Psoas muscle (tissue), 8 donors: ENCODE measurements at places on chromosomes 11 and 22. TPM values are rescaled to one million over a fixed set of nuclear protein-coding genes. Genes with fewer than 3 reads are reported as not detected.
A peak's percentile ranks its signal among the peaks of the same experiment; 100 is the strongest.

GRCh38 chr11:32400196-32400595 is 35.1 kb downstream of the WT1 start:
- H3K4me3 ChIP-seq, result no peak overlapping the region
- no peaks in the 10 kb centered on the region for H3K27me3 ChIP-seq
- H3K4me1 ChIP-seq, result no peaks in the 10 kb centered on the region
- DNase-seq, result no peak

- H3K4me3 ChIP-seq, result no peak overlapping the region
- no peak for DNase-seq
- H3K4me1 ChIP-seq, result no peaks in the 10 kb centered on the region
Measured at GRCh38 chr11:7154881-7155361, 66.1 kb downstream of the RBMXL2 start.

DNA sequence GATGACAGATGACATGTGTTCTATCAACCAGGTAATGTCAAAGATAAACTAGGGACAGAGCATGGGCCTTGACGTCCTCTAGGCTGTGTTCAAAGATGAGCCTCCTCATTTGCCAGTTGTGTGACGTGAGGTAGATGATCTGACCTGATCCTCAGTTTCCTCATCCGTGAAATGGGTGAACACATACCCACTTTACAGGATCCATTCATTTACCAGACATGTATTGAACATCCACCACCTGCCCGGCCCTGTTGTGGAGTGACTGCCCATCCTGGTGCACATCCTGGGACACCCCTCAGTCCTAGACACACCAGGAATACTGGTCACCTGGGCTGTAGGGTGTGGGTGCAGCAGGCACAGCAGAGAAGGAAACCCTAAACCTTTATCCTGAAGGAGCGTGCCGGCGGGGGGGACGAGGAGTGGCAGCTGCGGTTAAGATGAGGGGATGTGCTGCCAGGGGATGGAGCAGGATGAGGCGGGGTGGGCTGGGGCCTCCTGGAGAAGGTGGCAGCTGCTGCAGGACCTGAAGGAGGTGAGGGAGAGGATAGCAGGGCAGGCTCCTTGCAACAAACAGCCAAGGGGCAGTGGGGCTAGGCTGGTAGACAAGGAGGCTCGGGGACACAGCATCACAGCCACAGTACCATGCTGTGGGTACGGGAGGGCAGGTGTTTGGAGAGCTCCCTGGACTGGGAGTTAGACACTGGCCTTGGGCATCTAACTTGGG is 8.4 kb downstream of the CLDN5 start:
- H3K36me3 ChIP-seq, result no peaks in the 10 kb centered on the region
- H3K27me3 ChIP-seq, result peaks cover 2% of the 10 kb centered on the region
- no peak overlapping the region for H3K4me3 ChIP-seq

- no peaks in the 10 kb centered on the region for H3K27me3 ChIP-seq
- H3K4me3 ChIP-seq, result no peak overlapping the region
- no peaks in the 10 kb centered on the region for H3K36me3 ChIP-seq
- no peak overlapping the region for H3K27ac ChIP-seq
Measured at GRCh38 chr11:87235366-87235765, 197.6 kb downstream of the TMEM135 start.

DNA sequence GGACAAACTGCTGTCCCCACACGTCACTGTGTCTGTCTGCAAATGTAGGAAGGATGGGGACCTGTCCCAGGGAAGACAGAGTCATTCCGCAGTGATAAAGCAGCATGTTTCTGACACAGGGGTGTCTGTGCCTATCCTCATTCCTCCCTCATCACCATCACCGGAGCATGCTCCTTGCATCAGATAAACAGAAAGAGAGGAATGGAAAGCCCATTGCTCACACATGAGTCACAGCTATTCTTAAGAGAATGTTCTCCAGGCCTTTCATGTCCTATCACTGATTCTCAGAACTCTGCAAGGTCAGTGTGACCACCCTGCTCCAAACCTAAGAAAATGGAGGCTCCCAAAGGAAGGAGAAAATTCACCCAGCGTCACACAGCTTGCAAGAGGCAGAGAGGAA is 38.9 kb downstream of the ZNF195 start:
- no peaks in the 10 kb centered on the region for H3K36me3 ChIP-seq
- no peak for DNase-seq
- H3K4me3 ChIP-seq, result no peak overlapping the region
- H3K4me1 ChIP-seq, result no peaks in the 10 kb centered on the region
- peaks cover 2% of the 10 kb centered on the region for H3K27me3 ChIP-seq

- peak overlapping the region; percentile 89 for H3K27ac ChIP-seq
- no peaks in the 10 kb centered on the region for H3K27me3 ChIP-seq
- no peak overlapping the region for H3K4me3 ChIP-seq
- no peaks in the 10 kb centered on the region for H3K36me3 ChIP-seq
- peaks cover 34% of the 10 kb centered on the region for H3K4me1 ChIP-seq
Measured at GRCh38 chr11:48036466-48036865, 56.1 kb downstream of the PTPRJ start.

GRCh38 chr11:100949443-100949842 is 180.2 kb downstream of the PGR start:
- H3K27me3 ChIP-seq, result no peaks in the 10 kb centered on the region
- no peaks in the 10 kb centered on the region for H3K36me3 ChIP-seq

DNA sequence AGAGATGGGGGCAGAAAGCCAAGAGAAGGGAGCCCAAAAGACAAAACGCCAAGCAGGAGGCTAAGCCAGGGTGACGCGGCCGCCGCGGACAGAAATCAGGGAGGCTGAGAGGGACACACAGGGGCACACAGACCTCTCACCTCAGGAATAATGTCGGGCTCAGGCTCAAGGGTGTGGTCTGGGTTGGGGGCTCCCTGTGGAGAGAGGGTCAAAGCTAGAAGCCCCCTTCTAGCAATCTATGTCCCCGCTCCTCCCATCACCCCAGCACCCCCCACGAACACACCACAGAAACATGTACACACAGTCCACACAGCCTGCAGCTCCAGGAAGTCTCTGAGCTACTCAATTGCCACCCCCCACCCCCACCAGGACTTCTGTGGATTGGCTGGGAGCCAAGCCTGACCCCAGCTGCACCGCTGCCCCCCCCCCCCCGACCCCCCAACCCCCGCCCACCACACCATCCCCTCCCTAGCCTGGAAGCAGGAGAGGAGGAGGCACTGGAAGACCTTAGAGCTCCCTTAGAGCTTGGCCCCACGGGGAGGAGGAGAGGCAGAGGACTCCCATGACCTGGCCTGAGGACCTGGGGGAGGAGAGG is 6.9 kb downstream of the BCL9L start:
- H3K36me3 ChIP-seq, result no peaks in the 10 kb centered on the region
- peaks cover 95% of the 10 kb centered on the region for H3K4me1 ChIP-seq
- no peaks in the 10 kb centered on the region for H3K27me3 ChIP-seq
- H3K27ac ChIP-seq, result peak overlapping the region; percentile 98
- no peak for DNase-seq

- no peak for DNase-seq
- no peaks in the 10 kb centered on the region for H3K27me3 ChIP-seq
- H3K4me1 ChIP-seq, result peaks cover 20% of the 10 kb centered on the region
- no peak overlapping the region for H3K4me3 ChIP-seq
- H3K27ac ChIP-seq, result no peak overlapping the region
Measured at GRCh38 chr22:27676545-27677213, 124.9 kb downstream of the MN1 start.

- H3K4me1 ChIP-seq, result peaks cover 29% of the 10 kb centered on the region
- peak overlapping the region; percentile 72 for H3K27ac ChIP-seq
- H3K4me3 ChIP-seq, result peak overlapping the region; percentile 89
- H3K27me3 ChIP-seq, result no peaks in the 10 kb centered on the region
- DNase-seq, result peak; percentile 66
- H3K36me3 ChIP-seq, result no peaks in the 10 kb centered on the region
Measured at GRCh38 chr22:20015971-20016733, 471 bp downstream of the ARVCF start.

DNA sequence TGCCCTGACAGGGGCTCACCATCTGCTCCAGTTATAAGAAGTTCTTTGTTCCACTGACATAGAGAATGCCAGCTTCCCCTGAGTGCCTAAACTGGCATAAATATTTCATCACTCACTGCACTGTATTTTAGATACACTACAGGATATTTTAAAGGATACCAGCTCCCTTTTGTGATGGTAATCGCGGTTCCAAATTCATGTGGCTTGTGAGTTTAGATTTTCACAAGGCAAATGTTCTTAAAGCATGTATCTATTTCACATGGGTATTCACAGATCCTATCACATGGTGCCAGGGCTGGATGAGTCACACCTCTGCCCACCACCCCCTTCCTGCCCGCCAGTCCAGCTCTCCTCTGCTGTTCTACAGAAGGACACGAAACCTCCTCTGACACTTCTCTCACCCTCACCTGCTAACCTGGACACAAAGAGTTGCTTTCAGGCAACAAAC is 105.5 kb downstream of the KCNC1 start:
- DNase-seq, result peak; percentile 79
- no peak overlapping the region for H3K4me3 ChIP-seq
- H3K27ac ChIP-seq, result peak overlapping the region; percentile 89
- no peaks in the 10 kb centered on the region for H3K27me3 ChIP-seq

DNA sequence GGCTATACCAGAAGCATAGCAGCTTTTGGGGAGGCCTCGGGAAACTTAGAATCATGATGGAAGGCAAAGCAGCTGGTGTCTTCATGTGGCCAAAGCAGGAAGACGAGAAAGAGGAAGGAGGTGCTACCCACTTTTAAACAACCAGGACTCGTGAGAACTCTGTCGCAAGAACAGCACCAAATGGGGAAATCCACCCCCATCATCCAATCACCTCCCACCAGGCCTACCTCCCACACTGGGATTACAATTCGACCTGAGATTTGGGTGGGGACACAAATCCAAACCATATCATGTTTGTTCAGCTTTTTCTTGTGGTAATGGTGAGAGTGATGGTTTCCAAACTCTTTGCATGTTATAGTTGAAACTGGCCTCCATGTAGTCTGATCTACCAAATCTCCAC is 32.5 kb upstream of the OR10D3 start:
- no peak overlapping the region for H3K27ac ChIP-seq
- peaks cover 2% of the 10 kb centered on the region for H3K36me3 ChIP-seq
- no peak overlapping the region for H3K4me3 ChIP-seq
- no peaks in the 10 kb centered on the region for H3K27me3 ChIP-seq

DNA sequence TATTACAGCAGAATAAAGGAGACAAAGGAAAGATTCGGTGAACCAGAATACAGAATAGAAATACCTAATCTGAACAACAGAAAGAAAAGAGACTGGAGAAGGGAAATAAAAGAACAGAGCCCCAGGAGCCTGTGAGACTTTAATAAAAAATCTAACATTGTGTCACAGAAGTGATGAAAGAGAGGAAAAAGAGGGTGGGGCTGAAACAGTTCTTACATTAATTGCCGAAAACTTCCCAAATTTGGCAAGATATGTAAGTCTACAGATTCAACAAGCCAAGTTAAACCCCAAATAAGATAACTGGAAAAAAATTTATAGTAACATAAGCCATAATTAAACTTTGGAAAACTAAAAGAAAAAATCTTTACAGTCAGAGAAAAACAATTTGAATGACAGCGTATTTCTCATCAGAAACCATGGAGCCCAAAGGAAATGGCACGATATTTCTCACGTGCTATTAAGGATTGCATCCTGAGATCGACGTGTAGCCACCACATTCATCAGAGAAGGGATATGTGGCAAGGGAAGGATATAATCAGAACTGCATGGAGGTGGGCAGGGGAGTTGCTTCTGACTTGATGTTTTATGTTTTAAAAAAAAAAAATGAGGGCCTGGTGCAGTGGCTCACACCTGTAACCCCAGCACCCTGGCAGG is 73.9 kb downstream of the SGSM3 start:
- no peaks in the 10 kb centered on the region for H3K27me3 ChIP-seq
- no peak for DNase-seq
- no peaks in the 10 kb centered on the region for H3K36me3 ChIP-seq
- peaks cover 18% of the 10 kb centered on the region for H3K4me1 ChIP-seq
- H3K27ac ChIP-seq, result peak overlapping the region; percentile 53
- H3K4me3 ChIP-seq, result no peak overlapping the region

DNA sequence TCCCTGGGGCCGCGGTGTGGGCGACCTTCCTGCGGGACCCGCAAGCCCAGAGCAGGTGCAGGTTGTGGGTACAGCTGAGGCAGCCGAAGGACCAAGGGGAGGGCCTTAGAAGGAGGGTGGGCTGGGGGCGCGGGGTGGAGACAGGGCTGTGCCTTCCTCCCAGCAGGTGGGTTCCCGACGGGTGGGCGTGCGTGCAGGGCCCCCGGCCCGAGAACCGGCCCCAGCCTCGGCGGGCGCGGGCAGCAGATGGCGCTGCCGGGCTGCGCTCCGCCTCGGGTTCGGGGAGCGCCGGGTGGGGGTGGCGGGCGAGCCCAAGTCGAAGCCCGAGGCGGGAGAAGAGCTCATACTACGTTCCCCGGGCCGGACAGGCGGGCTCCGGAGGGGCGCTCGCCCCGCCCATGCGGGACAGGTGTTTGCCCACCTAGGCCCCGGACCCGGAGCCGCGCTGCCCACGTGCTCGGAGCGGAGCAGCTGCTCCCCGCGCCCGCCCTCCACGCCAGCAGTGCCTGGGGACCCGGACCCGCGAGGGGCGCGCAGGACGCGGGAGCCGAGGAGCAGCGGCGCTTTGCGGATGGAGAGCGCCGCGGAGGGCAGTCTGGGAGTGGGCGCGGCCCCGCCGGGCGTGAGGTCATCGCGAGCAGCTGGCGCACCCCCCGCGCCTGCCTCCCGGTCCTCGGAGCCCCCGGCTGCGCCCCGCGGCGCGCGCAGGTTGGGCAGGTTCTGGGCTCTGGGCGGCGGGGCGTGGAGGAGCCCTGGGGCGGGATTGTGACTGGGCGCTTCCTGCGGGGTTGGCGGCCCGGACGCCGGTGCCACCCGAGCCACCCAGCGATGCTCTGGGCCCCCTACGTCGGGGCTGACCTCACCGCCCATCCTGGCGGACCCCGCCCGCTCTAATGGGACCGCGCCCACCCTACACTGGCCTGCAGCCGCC is 25.3 kb downstream of the DUSP8 start:
- H3K27ac ChIP-seq, result peak overlapping the region; percentile 86
- peak overlapping the region; percentile 63 for H3K4me3 ChIP-seq
- DNase-seq, result peak; percentile 55
- no peaks in the 10 kb centered on the region for H3K36me3 ChIP-seq

GRCh38 chr11:67664696-67665540 is 9.5 kb downstream of the ALDH3B2 start:
- DNase-seq, result no peak
- no peak overlapping the region for H3K4me3 ChIP-seq
- H3K27me3 ChIP-seq, result no peaks in the 10 kb centered on the region
- no peak overlapping the region for H3K27ac ChIP-seq
- no peaks in the 10 kb centered on the region for H3K4me1 ChIP-seq

TESMIN gene
- total RNA-seq, result 0.32 TPM

OR5AS1 gene
- not detected for total RNA-seq

INSC gene
- total RNA-seq, result not detected

ZNF408 gene
- total RNA-seq, result 15.0 TPM

MB gene
- total RNA-seq, result 9,981 TPM
